ENCODE measurements at places on chromosomes 5 and 9.

DNA sequence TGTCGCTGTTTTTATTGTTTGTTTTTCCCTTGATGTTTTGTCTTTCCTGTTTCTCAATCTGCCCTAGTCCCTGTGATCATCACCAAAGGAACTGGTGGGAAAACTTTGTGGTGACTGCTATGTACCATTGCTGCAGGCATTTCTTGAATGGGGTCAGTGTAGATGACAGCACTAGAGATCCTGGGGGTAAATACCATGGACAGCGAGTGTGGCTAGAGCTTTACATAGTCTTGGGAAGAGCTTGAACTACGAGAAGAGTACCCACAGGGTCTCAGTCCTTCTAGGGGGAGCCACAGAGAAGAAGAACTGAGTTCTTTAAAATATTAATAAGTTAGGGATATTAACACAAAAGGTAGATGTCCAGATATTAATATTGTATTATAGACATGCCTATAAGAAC is 138.8 kb downstream of the PAM start:
- DNase-seq = no peak

DNA sequence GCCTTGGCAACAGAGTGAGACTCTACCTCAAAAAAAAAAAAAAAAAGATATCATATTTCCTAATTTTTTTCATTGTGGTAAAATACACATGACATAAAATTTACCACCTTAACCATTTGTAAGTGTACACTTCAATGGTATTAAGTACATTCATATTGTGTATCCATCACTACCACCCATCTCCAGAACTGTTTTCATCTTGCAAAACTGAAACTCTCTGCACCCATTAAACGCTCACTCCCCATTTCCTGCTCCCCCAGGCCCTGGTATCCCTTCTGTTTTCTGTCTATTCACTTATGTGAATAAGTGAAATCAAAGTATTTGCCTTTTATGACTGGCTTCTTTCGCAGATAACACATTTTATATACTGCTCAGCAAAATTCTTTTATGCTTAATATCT is 12.8 kb downstream of the LRRC8A start:
- DNase-seq = no peak

GRCh38 chr5:169804861-169805260 is 167.8 kb downstream of the DOCK2 start:
- DNase-seq = no peak

DNA sequence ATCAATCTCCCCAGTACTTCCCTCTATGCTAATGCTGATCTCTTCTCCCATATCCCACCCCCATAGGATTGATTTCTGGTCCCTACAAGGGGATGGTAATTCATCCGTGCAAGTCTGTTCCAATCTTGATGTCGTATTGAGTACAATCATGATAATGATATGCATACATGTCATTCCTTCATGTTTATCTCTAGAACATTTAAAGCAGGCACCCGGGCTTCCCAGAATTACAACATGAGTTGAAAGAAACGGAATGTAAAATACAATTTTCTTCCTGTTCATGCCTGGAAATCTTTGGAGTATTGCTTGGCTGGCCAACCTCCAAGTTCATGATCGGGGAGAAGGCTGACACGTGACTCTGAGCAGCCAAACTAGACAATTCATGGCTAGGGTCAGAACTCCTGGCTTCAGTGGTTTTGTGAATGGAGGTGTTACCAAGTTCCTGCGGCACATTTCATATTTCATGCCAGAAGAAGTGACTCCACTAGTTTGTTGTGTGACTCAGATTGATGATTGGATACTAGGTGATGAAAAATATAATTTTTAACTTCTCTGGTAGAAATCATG is 66.6 kb downstream of the C9orf152 start:
- peak; percentile 49 for DNase-seq

DNA sequence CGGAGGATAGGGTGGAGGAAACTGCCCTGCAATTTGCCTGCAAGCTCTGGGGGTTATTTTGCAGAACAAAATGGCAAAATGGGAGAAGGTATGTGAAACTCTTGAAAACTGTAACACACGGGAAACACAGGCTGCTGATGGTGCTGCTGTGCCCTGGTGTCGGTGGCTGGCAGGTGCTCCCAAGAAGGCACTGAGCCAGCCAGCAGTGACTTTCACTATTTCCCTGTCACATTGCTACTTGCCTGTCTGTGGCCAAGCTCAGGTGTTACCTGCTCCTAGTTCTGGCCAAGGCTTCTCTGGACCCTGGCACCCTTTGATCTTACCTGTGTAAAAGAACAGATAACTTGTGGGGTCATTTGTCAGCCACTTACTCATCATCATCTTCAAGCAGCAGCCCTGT is 102.2 kb downstream of the CMYA5 start:
- DNase-seq = no peak

- peak; percentile 69 for DNase-seq
These were observed 34.7 kb downstream of the ADAM19 start for GRCh38 chr5:157540707-157541446.

- peak; percentile 26 for DNase-seq
These were observed 29.6 kb downstream of the C5orf58 start for GRCh38 chr5:170262061-170263045.

DNA sequence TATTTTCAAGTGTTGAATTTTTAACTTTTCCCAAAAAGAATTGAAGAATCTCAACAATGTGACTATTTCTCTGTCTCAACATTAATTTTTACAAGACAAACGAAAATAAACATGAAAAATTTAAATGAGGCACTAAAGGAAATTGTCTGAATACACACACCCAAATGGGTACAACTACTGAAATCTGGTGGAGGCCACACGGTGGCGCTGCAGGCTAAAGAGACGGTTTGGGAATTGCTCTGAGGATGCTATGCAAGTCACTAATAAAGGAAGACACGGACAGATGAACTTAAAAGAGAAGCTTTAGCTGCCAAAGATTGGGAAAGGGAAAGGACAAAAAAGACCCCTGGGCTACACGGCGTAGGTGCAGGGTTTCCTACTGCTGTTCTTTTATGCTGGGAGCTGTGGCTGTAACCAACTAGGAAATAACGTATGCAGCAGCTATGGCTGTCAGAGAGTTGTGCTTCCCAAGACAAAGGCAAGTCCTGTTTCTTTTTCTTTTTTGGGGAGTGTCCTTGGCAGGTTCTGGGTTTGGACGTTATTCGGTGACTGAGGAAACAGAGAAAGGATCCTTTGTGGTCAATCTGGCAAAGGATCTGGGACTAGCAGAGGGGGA is at the start of gene PCDHB10:
PCDHB10 (plus strand) TSS at position 244 of the 616 bp plus-strand sequence; CDS start at position 444, 200 bp downstream.
- no peak for DNase-seq

DNA sequence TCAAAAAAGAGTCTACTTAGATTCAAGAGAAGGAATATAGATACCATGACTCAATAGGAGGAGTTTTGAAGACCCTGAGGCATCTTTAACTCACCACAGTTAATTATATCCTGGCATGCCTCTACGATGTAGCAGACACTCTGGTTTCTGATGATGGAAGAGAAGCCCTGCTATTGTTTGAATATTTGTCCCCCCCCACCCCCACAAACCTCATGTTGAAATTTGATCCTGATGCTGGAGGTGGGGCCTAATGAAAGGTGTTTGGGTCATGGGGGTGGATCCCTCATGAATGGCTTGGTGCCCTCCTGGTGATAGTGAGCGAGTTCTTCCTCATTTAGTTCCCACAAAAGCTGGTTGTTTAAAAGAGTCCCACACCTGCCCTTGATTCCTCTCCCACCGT is 147.9 kb upstream of the TBCA start:
- no peak for DNase-seq

GRCh38 chr9:77883846-77884771 is 147.5 kb downstream of the GNAQ start:
- no peak for DNase-seq

- DNase-seq = no peak
These were observed 77.1 kb downstream of the PPARGC1B start for GRCh38 chr5:149807176-149807575.

- DNase-seq = no peak
These were observed 33.3 kb upstream of the ABCA1 start for GRCh38 chr9:104961238-104961637.

GRCh38 chr9:130996205-130996604 is 12.8 kb upstream of the LAMC3 start:
- no peak for DNase-seq

- no peak for DNase-seq
These were observed 12.0 kb downstream of the NIPSNAP3B start for GRCh38 chr9:104775976-104776375.

- no peak for DNase-seq
These were observed 29.0 kb upstream of the CDKN2B start for GRCh38 chr9:22037954-22038690.

DNA sequence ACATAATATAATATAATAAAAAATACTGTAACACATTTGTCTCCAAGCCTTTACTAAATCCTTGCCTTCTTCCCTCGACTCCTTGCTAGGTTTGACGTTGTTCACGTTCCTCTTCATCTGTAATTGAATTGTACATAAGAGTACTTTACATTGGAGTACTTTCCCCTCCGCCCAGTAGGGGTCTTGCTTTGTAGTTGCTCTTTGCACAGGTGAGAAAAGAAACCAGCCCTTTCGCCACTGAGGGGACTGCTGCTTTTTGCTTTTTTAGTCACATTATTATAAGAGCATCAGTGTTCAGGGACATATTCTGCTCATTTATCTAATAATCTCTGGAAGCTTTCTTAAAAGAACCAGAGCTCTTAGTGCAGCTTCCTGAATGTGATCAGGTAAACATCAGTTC is 115.0 kb downstream of the CETN3 start:
- DNase-seq = no peak

- no peak for DNase-seq
These were observed 483.2 kb downstream of the CDH10 start for GRCh38 chr5:24161559-24161958.

- DNase-seq = no peak
These were observed 75.1 kb upstream of the RAI14 start for GRCh38 chr5:34580983-34581382.

DNA sequence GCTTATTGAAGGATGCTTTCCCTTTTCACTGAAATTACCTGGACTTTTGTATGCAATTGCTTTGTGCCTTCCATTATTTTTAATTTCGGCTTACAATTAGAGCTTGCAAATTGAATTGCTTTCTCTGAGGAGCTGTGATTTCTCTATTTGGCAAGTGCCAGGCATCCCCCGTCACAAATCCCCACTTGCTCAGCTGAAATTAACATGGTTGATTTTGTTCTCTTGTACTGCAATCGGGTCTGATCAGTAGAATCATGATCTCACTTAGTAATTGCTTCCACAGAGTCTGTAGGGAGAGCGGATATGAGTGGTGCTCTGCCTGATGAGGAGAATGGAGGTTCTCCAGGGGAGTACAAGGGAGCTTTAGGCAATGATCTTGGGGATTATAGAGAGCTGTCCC is 495.5 kb upstream of the SGCD start:
- no peak for DNase-seq

GRCh38 chr5:107803728-107804127 is 133.0 kb upstream of the EFNA5 start:
- DNase-seq = no peak

DNA sequence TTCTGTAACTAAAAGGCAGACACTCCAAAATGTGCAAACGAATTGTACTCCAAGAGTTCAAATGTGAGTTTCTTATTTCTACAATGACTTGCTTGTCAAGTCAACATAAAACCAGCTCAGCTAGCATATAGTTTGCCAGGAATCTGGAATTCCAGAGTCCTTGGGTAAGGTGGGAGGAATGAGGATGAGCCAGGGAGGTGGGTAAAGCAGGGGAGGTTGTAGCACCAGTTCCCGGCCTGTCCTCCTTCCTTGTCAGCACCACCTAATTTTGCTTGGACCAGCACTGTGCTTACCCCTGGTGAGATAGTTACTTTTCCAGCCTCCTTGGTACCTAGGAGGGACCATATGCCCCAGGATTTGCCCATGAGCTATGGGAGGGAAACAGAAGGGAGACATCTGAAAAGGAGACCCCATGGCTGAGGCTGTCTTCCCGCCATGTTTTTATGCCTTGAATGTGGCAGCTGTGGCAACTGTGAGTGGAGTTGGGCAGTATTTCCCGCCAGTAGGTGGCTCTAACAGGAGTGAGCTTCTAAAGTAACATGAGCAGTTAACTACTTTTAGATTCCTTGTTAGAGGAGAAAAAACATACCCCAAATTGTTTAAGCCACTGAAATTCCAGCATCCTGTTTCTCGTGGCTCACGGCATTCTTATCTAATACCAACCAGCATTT is 302.5 kb downstream of the TENT4A start:
- DNase-seq = no peak

DNA sequence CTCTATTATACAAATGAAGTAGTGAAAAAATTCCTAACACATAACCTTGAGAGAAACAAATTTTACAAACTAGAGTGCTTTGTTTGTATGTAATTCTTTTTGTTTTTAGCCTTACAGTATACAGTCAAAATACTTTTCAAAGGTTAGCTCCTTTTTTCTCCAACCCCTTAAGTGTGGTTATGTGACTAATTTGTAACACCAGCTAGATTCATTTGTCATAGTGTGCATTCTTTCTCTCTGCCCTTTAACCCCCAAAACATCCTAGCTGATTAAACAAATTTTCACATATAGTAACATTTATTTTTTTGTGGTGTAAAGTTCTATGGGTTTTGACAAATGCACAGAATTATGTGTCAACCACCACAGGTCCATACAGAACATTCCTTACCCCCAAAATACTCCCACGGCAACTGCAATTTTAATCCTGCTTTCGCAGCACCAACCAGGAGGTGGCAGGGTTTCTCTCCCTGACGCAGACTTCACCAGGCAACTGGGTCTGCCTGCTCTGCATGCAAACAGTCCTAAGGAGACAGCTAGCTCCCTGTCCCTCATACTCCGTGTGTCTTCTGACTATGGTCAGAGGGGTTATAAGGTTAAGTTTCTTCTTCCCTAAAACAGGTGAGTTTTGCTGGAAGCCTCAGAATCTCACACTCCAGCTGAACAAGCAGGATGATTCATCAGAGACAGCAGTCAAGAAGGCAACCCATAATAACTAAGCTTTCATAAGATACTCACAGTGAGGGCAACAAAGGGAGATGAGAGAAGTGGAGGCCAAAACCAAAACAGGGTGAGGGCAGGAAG is 44.5 kb upstream of the NR5A1 start:
- DNase-seq = no peak

DNA sequence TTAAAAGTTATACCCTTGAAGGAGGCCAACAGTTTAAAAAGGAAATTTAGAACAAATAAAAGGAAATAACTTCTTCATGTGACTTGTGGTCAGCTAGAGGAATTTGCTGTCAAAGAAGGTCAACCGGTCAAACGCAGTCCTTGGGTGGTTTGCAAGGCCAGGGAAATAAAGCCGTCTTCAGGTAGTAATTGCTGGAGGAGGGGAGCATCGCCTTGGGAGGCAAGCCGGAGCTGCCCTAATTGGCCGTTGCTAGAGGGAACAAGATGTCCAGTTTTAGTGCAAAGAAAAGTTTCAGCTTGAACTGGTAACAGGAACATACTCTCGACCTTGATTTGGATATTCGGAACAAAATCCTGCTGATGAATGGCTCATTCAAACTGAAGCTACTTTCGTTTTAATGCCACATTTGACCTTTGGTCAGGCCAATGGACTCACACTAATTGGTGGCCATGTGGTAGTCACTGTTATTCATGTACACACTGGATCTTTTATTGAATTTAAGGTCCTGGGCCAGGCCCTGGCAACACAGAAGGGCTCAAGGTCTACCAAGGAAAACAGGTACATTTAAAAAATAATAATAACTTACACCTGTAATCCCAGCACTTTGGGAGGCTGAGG is 47.0 kb upstream of the MYO10 start:
- DNase-seq = no peak
